ENCODE measurements at places on chromosomes 4 and X.
A peak's percentile ranks its signal among the peaks of the same experiment; 100 is the strongest.

GRCh38 chr4:164716901-164717300, 37.0 kb upstream of the SMIM31 start:
- peak; percentile 4 for DNase-seq

- DNase-seq, result no peak
Observed at GRCh38 chrX:15310117-15310516, 5.3 kb downstream of the ASB11 start.

GRCh38 chrX:134396174-134396573, 63.8 kb upstream of the HPRT1 start:
- DNase-seq, result peak; percentile 22

DNA sequence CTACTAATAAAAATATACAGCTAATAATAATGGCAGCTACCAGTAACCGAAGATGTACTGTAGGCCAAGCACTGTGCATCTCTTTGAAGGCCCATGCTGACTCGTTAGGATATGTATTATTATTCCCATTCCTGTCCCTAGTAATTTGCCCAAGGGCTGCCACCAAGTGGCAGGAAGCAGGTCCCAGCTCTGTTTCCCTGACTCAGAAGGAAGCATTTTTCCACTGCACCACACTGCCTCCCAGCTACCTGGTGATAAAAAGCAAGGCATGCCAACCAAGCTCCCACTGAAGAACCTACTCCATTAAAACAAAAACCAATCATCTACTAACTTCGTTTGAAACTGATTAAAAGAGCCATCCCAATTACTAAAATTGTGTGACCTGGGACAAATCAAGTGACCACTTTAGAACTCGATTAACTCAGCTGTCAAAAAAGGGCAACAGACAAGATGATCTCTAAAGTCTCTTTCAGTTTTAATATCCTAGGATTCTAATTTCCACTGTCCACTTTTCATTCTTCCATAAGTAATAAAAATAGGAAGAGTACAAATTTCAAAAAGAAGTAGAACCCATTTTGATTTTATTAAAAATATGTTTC, 24.3 kb upstream of the PGM2 start:
- DNase-seq, result peak; percentile 56

GRCh38 chr4:5719350-5720055, 8.5 kb downstream of the EVC start:
- DNase-seq, result no peak
